ENCODE measurements at places on chromosomes 3 and 15.

- DNase-seq = no peak
Observed at GRCh38 chr15:84597296-84597695, 3.5 kb upstream of the ZSCAN2 start.

- no peak for DNase-seq
Observed at GRCh38 chr3:18575573-18575972, 150.4 kb upstream of the SATB1 start.

GRCh38 chr15:72203507-72203837 is 5.9 kb upstream of the GRAMD2A start:
- no peak for DNase-seq

DNA sequence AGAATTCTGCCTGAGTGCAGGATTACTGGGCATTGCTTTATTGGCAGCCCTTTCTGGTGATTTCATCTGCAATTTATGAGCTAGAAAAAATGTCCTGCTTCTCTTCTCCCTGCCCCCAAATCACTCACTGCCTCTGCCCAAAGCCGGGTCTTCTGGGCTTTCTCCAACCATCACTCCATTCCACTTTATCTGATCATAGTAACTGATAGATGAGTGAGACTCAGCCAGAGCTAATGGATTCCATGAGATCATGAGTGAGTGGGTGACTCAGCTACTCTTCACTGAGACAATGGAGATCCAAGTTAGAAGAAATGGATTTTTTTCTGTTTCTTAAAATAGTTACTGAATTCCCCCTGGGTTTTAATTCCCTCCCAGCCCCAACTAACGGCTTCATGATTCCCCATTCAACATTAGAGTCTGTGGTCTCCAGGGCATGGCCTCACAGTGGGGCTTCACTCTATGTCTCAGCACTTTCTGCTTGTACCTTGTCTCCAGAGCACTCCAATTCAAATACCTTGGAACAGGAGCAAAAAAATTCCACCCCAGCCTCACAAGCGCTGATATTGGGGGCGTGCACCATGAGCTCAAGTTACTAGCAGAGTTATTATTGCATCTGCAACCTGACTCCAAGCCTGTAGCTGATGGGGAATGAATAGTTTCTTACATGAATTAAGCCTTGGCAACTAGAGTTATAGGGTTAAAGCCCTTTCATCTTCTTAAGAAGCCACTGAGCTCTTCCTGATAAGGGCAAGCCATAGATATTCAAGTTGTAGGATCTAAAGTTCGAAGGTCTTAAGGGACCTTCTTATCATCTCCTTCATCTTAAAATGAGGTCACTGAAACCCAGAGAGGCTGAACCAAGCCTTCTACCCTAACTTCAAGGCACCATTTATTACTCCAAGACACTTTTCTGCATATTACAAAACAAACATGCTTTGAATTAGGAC is 85.9 kb downstream of the AGBL1 start:
- DNase-seq = no peak

DNA sequence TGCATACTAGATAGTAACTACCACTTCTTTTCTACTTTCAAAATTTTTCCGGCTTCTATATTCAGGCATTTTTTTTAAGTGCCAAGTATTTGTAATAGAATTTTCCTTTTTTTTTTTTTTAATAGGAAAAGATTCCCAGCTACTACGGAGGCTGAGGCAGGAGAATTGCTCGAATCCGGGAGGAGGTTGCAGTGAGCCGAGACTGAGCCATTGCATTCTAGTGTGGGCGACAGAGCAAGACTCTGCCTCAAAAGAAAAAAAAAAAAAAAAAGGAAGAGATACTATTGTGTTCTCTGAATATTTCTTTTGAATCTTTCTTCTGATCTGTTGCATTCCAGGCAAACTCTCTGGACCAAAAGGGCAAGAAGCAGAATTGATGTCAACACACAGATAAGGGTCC is 557.3 kb downstream of the FGF12 start:
- DNase-seq = no peak

GRCh38 chr3:196115678-196116083 is 33.8 kb upstream of the TFRC start:
- no peak for DNase-seq

DNA sequence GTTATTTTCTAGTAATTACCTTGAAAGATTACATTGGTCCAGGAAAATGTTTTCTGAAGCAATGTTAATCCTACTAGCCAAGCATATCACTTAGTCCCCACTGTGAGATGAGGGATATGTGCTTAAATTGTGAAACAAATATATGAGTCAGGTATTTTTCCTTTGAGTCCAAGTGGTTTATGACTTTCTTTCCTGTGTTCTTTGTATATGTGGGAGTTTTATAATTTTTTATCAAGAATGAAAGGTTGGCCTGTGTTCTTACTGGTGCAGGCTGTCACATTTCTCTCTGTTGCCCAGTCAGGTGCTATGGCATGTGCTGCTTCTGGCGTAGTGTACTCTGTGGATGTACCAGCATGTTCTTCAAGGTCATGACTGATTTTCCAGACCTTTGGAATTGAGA is 147.4 kb downstream of the CMSS1 start:
- no peak for DNase-seq

Measured in left renal pelvis (tissue), 4 donors.